ENCODE measurements at places on chromosomes 5 and 9.

DNA sequence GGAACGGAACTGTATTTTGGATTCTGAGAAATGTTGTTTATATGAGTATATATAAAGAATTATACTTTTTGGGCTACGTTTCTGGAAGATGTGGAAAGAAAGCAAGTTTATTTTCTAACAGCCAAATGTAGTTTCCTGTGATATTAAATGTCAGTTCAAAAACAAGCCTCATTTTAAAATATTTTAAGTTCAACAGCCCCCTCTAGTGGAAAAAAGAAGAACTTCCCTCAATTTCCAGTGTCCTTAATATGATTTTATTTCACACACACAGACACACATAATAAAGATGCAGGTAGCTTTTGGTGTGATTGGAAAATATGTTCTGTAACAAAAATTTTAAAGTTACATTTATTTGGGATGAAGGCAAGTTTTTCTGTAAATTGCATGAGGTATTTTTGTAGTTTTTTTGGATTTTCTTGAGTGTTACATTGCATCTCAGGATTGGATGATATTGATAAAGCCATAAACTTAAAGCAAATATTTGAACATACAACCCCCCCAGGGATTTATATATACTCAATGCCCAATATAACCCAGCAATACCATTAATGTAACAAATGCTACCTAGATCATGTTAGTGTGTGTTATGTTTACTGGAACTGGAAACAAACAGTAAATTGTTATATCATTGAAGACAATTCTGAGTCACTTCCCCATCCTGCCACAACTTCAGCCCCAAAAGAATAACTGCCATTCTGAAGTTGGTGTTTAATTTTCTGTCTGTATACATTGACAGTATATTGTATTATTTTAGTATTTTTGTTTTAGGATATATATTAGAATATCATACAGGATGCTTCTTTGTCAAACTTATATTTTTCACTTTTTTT, 54.0 kb downstream of the CCDC171 start:
- peak; percentile 37 for DNase-seq

DNA sequence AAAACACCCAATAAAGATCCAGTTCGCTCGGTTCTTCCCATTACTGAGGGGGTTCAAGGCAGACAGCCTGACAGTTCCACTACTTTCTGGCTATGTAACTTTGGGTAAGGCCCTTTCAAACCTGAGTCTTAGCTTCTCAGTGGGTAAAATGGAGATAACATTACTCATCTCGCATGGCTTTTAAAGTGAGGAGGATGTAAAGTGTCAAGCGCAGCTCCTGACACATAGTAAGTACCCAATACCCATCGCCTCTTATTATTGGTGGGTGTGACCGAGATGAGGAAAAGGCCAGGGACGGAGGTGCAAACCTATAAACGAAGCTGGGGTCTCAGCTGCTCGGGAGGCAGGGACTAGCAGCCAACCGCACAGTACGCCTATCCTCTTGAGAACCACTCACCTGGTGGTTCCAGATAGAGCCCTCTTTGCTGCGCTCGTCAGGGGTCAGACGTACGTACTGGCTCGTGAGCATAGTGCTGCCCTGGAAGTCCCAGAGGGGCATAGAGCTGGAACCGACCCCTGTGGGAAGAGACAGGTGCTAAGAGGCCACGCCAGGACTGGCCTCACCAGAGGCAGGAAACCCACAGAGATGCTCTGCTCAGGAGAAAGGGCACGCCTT, 584 bp downstream of the LMAN2 start:
- no peak for DNase-seq

DNA sequence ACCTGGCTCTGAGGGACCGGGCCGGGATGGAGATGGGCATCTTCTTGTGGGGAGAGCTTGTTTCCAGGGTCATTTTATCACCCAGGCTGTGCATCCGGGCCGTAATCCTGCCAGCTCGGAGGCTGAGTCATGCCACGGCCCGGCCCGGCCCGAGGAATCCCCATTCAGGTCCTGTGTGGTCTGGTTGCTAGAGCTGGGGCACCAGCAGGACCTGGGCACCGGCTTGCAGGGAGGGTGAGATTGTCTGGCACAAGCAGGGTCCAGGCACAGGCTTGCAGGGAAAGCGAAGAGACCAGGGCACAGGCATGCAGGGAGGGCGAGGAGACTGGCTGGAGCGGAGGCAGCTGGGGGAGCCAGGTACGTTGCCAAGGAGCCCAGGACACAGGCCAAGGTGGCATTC, 106.8 kb downstream of the RXRA start:
- no peak for DNase-seq

DNA sequence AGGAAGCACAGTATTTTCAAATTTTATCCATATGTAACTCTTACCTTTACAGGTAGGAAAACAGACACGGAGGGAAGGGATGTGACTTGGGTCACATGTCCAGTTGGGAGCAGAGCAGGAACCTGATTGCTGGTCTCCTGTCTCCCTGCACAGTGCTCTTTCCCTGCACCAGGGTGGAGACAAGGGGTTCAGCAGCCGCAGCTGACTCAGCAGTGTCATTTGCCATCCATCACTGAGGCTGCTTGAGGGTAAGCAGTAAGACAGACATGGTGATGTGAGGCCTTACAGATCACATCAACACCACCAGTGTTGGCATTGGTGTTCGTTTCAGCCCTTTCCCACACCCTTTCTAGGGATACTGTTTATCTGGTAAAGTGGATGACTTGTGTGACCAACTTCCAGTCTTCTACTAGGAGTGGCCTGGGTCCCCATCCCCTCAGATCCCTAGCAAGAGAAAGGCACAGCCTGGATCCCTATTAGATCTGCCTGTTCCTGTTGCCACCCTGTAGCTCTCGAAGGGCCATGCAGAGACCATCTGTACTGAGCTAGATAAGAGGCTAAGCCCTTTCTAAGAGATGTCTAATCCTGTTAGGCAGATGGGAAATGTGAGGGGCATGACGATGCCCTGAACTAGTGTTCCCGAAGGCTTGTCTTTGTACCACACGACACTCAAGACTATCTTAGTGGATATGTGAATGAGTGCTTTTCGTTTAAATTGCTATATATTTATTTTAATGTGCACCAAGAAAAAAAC, 29.1 kb downstream of the FRMPD1 start:
- peak; percentile 37 for DNase-seq
